Activated CD4-positive, alpha-beta T cell treated with anti-CD3 and anti-CD28 coated beads, Interleukin-2, amount 50 U/mL, for 4 hours (primary cell): ENCODE measurements at places on chromosomes 11 and 22.
A peak's percentile ranks its signal among the peaks of the same experiment; 100 is the strongest.

GRCh38 chr22:19636696-19637407 lies 77.5 kb upstream of the SEPTIN5 start:
- no peak for DNase-seq

GRCh38 chr11:57681168-57681567 lies 13.3 kb downstream of the ZDHHC5 start:
- no peak for DNase-seq

GRCh38 chr11:129023968-129024676 lies 81.5 kb upstream of the TP53AIP1 start:
- no peak for DNase-seq

- no peak for DNase-seq
Measured at GRCh38 chr11:30585125-30585891, 845 bp downstream of the MPPED2 start.

GRCh38 chr11:72233773-72234513 lies 9.4 kb downstream of the INPPL1 start:
- DNase-seq = no peak

- no peak for DNase-seq
Measured at GRCh38 chr11:9473408-9473807, 12.6 kb downstream of the ZNF143 start.

GRCh38 chr11:107316426-107316825 lies 141.2 kb downstream of the CWF19L2 start:
- no peak for DNase-seq

GRCh38 chr11:47354913-47355282 lies 2.4 kb upstream of the MYBPC3 start:
- DNase-seq = no peak

DNA sequence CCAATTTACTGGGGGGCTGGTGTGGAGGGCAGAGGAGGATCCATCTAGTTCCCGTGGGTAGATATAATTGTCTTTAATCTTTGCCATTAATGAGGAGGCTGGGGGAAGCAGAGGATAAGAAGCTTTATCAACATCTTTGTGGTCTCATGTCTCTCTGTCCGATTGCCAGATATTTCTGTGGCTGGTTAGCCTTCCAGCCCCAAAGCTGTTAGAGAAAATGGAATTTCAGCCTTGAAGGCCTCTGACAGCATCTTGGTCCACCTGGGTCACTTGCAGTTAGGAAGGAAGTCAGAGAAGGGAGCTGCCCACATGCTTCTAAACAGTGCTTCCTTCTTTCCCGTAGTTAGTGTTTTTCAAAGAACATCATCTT lies 56.9 kb downstream of the ABTB2 start:
- no peak for DNase-seq

DNA sequence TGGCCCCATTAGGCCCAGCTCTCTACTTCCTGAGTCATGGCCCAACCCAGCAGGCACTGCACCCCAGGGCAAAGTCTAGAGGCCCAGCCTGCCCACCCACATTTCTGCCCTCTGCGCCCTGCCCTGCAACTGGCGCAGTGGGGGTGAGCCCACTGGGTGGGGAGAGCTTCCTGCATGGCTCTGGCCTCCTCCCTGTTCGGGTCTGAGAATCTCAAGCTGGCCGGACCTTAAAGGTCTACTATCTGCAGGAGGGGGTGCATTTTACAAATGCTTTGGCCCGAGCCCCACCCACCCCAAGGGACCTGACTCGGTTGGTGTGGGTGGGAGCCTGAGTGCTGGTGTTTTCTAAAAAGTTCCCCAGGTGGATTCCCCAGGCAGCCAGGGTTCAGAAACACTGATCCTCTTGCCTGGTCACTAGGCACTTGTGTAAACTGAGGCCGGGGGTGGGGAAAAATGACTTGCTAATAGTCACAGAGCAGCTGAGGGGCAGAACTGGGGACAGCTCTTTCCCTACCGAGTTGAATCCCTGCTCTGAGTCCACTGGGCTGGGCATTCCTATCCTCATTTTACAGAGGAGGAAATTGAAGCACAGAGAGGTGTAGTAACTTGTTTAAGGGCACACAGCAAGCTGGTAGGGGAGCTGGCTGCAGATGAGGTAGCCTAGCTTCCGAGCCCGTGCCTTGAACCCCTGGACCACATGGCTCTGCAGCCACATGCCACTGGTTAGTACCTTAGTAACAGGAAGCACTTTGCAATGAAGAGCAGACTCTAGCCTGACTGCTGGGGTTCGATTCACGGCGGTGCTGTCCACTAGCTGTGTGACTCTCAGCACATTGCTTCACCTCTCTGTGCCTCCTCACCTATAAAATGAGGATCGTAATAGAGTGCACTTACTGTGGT lies 36.3 kb downstream of the CD82 start:
- DNase-seq = no peak

DNA sequence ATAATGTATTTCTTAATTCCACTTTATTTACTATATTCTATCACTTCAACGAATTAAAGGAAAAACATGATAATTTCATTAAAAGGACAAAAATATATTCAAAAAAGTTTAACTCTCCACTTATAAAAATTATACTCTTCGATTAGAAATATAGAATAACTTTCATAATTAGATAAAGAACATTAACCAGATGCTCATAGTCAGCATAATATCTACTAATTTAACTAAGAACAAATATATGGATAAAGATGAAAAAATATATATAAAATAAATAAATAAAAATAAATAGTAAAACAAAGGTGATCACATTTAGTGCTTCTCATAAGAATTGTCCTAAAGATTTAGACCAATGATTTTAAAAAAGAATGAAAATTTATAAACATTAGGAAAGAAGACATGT lies 1065.2 kb upstream of the CNTN5 start:
- DNase-seq = no peak

DNA sequence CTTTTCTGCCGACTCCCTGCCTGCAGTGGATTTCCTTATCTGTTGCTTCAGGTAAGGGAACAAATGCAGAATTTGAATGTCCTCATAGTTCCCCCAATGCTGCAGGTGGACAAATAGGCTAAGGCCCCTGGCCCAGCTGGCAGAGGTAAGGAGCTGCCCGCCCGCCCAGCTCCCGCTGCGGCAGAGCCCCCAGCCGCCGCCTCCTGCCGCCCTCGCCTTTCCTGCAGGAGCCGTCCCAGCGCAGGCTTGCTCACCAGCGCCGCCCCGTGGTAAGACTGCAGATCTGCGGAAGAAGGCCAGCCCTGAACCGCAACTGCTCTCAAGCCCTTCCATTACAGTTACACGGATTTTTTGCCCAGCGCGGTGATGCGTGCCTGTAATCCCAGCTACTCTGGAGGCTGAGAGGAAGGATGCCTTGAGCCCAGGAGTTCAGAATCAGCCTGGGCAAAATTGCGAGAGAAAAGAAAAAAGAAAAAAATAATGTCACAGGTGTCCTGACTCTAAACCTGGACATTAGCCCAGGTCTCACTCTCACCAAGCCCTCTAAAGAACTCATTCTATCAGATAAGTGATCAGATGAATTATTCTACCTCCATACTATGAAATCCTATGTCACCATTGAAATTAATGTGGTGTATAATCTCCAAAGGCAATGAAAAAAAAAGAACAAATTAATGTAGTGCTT lies 51.2 kb upstream of the EMID1 start:
- peak; percentile 40 for DNase-seq
